ENCODE measurements at places on chromosomes 2 and 18.

DNA sequence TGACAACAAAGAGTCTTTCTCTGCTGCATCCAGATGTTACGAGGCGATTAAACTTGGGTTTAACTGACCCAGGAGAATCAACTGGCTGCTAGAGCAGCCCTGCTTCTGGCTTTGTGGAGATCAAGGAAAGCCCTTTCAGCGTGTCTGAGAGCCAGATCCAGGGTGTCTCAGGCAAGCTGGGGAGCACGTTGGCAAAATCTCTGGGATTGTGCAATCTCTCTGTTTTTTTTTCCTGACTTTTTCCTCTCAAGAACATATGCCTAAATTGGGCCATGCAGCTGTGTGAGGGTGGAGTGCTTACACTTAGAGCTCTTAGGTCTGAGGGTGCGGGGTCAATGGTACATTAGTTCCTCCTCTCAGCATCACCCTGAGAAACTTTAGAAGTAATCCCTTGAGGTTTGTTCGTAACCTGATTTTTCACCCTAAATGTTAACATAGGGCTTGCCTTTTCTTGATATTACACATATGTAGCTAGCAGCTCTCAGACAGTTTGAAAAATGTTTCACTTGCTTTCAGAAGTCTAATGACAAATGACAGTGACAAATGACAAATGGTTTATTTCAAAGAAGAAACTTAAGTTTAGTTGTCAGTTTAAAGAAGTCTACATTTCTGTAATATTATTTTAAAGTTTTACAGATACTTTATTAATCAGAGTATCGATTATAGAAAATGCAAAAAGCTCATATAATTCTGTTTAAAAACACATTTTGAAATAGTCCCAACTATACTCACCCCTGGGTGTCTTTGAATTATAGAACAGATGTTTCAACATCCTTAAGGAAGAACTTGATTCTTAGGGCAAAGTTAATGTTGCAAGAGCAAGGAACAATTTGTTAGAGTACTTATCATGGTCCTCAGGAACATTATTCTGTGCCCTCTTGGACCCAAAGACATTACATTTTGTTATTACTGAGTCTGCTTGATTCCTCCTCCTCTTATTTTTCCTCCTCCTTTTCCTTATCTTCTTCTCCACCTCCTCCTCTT lies 38.4 kb upstream of the ZSWIM2 start:
- peak; percentile 83 for DNase-seq

DNA sequence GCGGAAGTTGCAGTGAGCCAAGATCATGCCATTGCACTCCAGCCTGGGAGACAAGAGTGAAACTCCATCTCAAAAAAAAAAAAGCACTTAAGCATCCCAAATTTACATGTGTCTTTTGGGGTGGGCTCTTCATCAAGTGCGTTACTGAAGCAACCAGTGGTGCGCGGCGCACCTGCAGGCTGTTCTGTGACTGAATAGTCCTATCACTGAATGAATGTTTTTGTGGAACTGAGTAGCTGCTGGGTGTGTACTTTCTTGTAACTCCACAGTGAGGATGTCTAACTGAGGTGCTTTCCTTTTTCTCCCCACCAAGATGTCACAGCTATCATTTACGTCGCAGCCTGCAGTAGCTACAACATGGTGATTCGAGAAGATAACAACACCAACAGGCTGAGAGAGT lies 17.0 kb downstream of the CHMP1B start:
- DNase-seq, result no peak

DNA sequence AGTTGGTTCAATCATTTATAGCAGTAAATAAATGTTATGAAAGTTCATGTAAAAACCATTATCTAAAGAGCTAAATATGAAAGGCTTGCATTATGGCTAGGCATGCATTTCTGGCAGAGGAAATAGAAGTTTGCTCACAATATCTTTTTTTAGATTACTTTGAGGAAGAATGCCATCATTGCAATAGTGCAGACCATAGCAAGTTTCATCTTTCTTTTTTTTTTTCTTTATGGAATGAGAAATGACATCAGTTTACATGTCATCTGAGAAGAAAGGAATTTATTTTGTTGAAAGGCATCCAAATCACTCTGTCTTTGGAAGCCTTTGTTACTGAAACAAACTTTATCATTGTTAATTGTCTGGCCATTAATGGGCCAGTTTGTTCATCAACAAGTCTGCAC lies 74.5 kb upstream of the NCKAP5 start:
- no peak for DNase-seq

DNA sequence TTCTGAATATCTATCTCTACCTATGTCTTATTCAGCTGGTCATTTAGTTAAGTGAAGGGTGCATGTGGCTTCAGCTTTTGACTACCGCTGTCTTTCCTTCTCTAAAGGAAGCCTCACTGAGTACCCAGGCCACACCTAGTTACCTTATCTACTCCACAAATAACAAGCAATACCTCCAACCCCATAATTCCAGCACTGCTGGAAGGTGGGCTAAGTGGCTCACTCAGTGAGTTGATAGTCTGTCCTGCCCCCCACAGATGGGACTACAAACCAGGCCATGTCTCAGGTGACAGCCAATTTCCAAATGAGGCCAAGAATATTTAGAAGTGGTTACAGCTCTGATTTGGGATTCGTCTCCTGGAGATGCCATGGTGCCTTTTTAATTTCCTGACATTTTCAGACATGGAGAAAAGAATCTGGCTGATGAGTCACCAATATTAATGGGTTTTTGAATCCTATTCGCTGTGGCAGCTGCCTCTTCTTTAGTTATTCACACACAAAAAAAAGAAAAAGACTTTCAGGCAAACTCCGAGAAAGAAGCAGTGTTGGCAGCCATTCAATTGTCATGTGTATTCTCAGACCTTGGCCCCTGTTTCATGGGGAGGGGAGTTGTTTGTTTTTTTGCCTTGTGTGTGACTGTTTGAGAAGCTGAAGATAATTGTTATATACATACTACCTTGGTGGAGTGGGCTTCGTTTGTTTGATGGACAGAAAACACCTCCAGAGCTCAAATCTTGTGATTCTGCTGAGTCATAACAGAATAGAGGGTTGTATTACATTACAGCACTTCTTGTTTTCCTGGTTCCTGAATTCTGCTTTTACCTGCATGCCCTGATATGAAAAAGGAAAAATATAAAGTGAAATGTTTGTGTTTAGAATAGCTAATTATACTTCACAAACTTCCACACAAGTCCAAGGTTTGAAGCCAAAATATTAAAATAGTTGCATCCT lies 64.2 kb downstream of the SCG2 start:
- DNase-seq, result peak; percentile 31

DNA sequence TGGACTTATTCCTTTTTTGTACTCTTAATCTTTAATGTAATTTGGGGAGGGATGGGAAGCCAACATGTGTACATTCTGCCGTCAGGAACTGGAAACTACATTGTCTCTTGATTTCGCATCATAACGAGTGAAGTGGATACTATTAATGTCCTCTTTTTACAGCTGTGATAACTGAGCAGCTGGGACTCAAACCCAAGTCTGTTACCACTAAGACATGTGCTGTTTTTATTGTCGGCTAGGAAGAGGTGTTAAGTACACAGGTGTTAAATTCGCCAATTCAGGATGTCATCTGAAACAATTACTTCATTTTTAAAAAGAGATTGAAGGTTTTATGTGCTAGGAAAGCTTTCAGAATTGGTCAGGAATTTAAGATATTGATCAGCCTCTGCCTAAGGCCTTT lies 6.9 kb downstream of the GMCL1 start:
- no peak for DNase-seq

- DNase-seq, result no peak
These were observed 72.6 kb downstream of the UGP2 start for GRCh38 chr2:63914311-63914710.

- no peak for DNase-seq
These were observed 19.4 kb downstream of the IL1B start for GRCh38 chr2:112817082-112817689.

GRCh38 chr18:55268628-55269275 lies 309.5 kb upstream of the CCDC68 start:
- no peak for DNase-seq

- peak; percentile 45 for DNase-seq
These were observed 9.5 kb upstream of the RNF103 start for GRCh38 chr2:86633155-86633651.

GRCh38 chr18:50793641-50794565 lies 25.9 kb downstream of the MRO start:
- DNase-seq, result no peak

- no peak for DNase-seq
These were observed 335.8 kb downstream of the SMAD2 start for GRCh38 chr18:47594621-47595086.

GRCh38 chr18:46040747-46041104 lies 31.3 kb downstream of the PSTPIP2 start:
- no peak for DNase-seq

DNA sequence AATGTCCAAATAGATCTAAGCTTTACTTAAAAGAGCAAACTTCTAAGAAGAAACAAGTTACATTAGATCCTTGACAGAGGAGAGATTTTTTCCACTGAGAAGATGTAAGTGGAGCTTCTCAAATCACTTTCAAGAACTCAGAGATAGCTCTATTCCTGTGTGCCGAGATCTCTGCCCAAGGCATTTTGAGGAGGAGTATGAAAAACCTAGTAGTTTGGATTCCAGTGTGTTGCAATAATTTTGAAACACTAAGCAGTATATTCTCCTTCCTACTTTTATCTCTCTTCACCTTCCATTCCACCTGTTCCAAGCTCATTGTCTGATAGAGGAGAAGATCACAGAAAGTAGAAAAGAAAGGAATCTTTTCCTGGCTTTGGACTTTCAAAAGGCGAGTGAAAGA lies 192.0 kb upstream of the TANK start:
- no peak for DNase-seq

- DNase-seq, result no peak
These were observed 410.6 kb upstream of the FIGN start for GRCh38 chr2:164146441-164146840.

DNA sequence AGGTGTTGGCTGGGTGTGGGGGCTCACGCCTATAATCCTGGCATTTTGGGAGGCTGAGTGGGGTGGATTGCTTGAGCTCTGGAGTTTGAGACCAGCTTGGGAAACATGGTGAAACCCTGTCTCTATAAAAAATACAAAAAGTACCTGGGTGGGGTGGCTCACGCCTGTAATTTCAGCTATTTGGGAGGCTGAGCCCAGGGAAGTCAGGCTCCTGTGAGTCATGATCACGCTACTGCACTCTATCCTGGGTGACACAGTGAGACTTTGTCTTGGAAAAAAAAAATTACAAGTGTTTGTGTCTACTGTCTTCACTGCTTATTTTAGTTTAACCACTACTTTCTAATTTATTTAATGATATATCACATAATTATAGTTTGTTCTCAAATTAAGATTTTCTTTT lies 62.7 kb upstream of the DOCK10 start:
- no peak for DNase-seq

All from right hindlimb (tissue), 1 donor.